ENCODE measurements at places on chromosomes 13 and 19. TPM values are rescaled to one million over a fixed set of nuclear protein-coding genes. Genes with fewer than 3 reads are reported as not detected.

MAMSTR gene
- 3.0 TPM for total RNA-seq

- no peak for DNase-seq
Measured at GRCh38 chr13:33629605-33630360, 188.2 kb upstream of the RFC3 start.

GRCh38 chr19:12665281-12665573 is 1.3 kb downstream of the MAN2B1 start:
- no peak for DNase-seq

DNA sequence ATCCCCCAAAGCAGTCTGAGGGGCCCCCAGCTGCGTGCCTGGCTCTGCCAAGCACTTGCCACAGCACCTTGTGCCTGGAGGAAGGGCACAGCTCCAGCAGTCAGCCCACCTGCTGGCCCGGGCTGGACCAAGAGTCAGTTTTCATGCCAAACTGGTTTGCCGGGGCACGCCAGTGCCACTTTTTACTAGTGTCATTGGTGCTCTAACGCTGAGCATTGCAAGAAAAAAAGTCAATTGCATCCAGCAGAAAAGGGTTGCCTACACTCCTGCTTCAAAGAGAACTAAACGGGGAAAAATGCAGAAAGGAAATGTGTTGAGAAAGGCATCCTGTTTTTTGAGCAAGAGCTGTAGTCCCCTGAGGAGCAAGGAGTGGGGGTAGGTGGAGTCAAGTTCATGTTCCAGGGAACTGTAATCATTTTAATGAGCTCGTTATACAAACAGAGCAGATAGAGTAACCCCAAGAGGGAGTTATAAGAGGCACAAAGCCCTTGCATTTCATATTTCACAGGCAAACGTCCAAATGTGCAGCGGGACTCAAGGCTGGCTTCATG is 68.4 kb downstream of the F2RL3 start:
- no peak for DNase-seq

GRCh38 chr13:20161275-20161950 is 561 bp upstream of the GJA3 start:
- DNase-seq, result no peak

GRCh38 chr13:106526738-106527444 is 8.6 kb downstream of the EFNB2 start:
- DNase-seq, result no peak

- DNase-seq, result no peak
Measured at GRCh38 chr13:51717786-51718398, 86.1 kb downstream of the DHRS12 start.

- no peak for DNase-seq
Measured at GRCh38 chr19:2923510-2923909, 21.3 kb downstream of the ZNF77 start.

DNA sequence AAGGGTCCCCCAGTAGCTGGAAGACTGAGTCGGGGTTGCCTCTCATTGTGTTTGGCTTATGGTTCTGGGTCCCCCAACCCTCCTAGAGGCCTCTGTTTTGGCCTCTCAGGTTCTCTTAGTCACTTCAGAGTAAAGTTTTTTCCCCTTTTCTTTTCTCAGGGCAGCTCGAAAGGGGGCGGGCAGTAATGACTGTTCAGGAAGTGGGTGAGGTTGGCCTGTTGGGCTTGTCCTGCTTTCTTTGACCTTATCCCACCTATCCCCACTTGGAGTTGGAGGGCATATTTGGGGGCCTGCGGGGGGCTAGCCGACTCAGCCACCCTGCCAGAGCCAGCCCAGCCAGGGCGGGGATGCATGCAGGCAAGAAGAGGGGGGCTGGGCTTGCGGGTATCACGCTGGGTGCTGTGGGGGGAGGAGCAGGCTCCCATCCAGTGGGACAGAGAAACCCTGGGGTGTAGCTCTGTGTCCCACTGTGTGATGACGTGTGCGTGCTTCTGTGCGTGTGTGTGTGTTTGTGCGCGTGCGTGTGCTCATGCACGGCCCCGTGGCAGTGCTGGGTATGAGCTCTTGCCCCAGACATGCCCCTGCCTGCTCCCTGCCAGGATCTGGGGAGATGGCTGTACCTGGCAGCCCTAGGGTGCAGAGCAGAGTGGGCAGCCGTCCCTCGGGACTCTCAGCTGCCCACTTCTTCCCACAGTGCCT is 1.4 kb downstream of the CIC start:
- DNase-seq, result no peak

DNA sequence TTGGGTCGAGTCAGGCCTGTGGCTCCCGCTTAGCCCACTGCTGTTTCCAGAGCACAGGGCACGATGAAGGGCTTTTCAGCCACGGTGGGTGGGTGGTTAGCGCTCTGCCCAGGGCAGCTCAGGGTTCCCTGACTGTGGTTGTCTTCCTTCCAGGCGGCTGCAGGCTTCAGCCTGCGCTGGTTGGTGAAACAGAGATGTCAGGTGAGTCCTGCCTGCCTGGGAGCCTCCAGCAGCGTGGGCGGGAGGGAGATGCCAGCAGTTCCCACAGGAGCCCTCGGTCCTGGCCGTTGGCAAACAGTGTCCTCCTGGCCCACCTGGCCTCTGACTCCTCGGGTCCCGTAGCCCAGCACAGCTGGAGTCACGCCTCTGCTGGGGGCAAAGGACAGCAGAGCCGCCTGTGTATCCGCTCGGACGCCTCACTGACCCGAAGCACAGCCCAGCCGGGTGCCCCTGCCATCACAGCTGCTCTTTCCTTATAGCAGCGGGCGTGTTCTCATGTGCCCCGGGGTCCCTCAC is 9.7 kb downstream of the ADAT3 start:
- no peak for DNase-seq

DNA sequence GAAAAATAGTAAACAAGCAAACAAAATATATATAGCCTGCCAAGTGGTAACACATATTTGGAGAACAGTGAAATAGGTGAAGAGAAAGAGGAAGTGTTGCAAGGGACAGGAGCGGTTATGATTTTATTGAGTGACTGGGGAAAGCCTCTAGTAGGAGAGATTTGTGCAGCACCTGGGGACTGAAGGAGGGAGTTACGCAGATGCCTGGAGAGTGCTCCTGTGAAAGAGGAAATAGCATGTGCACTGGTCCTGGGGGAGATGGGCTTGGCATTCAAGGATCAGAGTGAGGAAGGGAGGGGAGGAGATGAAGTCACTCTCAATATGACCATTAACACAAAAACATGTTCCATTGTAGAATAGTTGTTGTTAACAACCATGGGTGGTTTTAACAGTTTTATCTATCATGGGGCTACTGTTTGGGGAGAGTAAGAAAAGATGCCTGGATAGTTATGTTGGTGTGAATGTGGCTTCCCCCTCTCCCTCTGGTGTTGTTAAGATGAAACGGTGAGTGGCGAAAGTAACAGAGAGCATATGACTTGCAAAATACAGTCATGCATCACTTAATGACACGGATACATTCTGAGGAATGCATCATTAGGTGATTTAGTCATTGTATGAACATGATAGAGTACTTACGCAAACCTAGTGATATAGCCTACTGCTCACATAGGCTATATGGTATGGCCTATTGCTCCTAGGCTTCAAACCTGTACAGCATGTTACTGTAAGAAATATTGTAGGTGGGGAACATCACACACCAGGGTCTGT is 251.7 kb upstream of the ARGLU1 start:
- DNase-seq, result no peak

DNA sequence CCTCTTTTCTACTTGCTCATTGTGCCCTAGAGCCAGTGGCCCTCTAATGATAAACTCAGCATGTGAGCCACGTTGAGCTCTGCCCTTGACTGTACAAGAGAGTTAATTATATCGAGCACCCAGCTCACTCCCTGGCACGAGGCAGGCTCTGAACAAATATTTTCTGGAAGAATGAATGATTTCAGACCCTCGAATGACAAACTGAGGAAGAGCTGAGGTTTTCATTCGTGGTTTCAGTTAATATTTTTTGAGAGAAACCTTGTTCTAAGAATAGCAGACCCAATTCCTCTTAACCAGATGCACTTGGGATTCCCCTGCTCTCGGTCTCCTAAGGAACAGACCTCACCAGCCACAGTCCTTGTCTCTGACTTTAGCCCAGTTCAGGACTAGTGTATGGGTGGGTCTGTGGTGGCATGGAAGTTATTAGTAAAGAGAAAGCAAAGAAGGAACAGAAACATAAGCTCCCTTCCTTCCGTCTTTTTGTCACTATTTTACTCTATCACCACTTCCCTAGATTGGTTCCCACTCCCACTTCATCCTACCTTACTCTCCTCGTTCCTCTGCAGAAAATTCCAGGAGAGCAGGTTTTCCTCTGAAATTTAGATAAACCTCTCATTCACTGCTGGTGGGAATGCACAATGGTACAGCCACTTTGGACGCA is 22.1 kb upstream of the WDFY2 start:
- no peak for DNase-seq
